ENCODE measurements at places on chromosomes 4 and X. TPM values are rescaled to one million over a fixed set of nuclear protein-coding genes. Genes with fewer than 3 reads are reported as not detected.

MAEA gene
- 69.0 TPM for total RNA-seq

OTC gene
- not detected for total RNA-seq

SPIN2A gene
- 1.00 TPM for total RNA-seq

KIT gene
- total RNA-seq: 0.79 TPM

RPGR gene
- total RNA-seq: 5.9 TPM

GLUD2 gene
- total RNA-seq: 0.32 TPM

GRCh38 chr4:25925486-25926201 lies 11.6 kb downstream of the SMIM20 start:
- H3K4me3 ChIP-seq: no peak overlapping the region
- no peaks in the 10 kb centered on the region for H3K27me3 ChIP-seq
- peaks cover 1% of the 10 kb centered on the region for H3K36me3 ChIP-seq

DNA sequence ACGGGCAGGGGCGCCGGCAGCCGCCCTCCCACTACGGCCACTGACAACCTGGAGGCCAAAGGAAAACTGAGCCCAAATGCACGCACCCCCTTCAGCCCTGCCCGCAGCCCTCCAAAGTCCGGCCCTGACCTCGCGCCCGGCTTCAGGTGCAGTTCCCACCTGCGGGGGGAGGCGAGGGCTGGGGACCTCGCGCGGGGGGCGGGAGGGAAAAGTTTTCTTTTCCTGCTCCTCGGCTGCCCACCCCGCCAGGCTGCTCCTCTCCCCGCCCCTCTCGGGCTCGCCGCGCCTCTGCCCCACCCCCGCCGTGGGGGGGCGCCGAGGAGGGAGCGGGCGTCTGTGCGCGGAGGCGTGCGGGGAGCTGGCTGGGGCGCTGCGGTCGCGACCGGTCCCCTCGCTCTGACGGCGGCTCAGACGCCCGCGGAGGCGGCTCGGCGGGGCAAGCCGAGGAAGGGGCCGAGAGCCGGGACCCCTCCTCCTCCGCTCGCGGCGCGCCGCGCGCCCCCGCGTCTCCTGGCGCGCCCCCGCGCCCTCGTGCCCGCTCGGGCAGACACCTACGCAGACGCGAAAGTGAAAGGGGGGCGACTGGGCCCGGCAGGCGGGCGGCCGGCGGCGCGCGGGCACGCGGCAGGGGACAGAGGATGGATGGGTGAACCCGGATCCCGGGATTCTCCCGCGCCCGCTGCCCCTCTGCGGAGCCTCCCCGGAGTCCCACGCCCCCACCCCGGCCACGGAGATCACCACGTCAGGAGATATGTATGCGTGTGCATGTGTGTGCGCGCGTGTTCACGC lies 3.1 kb upstream of the NR3C2 start:
- peaks cover 23% of the 10 kb centered on the region for H3K4me1 ChIP-seq
- peaks cover 44% of the 10 kb centered on the region for H3K27me3 ChIP-seq
- no peak overlapping the region for H3K27ac ChIP-seq
- peak overlapping the region; percentile 72 for H3K4me3 ChIP-seq
- DNase-seq: peak; percentile 52
- H3K36me3 ChIP-seq: no peaks in the 10 kb centered on the region

- no peaks in the 10 kb centered on the region for H3K27me3 ChIP-seq
- H3K4me1 ChIP-seq: peaks cover 17% of the 10 kb centered on the region
- DNase-seq: no peak
- H3K36me3 ChIP-seq: peaks cover 51% of the 10 kb centered on the region
- no peak overlapping the region for H3K27ac ChIP-seq
Observed at GRCh38 chr4:26388671-26389070, 67.9 kb downstream of the RBPJ start.

- H3K27ac ChIP-seq: no peak overlapping the region
- no peaks in the 10 kb centered on the region for H3K27me3 ChIP-seq
- no peak overlapping the region for H3K4me3 ChIP-seq
- H3K36me3 ChIP-seq: no peaks in the 10 kb centered on the region
- no peaks in the 10 kb centered on the region for H3K4me1 ChIP-seq
Observed at GRCh38 chrX:116272322-116272721, 101.8 kb downstream of the AGTR2 start.

DNA sequence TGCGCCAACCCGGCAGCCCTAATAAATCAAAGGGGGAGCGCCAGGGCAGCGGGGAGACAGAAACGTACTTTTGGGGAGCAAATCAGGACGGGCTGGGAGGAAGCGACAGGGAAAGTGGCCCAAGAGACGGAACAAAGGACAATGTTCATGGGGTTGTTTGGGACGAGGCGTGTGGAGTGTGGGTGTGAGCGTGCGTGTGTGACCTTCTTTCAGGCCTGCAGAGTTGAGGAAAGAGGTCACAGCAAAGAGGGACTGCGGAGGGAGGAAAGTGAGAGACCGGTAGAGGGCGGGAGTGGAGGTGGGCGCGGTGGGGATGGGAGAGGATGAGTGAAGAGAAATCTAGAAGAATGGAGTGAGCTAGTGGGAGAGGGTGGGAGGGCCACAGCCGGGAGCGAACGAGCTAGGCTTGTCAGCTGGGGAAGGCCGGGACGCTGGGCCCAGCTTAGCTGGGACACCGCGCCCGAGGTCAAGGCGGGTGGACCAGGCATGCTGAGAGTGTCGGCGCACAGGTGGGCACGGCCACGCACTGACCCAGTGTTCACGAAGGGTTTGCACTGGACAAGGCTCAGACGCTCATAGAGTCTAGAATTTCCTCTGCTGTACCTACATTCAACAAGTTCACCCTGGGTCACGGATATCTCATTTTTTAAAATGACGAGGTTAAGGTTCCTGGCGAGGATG lies 14.7 kb upstream of the PITX2 start:
- peak overlapping the region; percentile 10 for H3K27ac ChIP-seq
- H3K27me3 ChIP-seq: peaks cover 83% of the 10 kb centered on the region

DNA sequence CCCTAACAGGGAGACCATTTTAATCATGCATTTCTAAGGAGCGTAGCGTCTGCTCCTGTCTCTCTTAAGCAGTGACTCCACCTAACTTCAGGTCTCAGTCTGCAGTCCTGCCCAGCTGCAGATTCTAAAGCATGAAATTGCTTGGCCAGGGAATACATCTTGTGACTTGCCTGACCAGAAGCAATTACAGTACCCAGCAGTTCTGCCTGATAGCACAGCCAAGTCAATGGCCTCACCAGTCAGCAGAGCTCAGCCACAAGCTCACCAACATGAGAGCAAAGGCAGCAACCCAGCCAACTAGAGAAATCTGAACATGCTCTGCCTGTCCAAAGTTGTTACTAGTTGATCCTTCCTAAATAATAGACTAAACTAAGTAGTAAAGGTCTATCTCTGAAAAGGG lies 2011.9 kb upstream of the PCDH10 start:
- no peaks in the 10 kb centered on the region for H3K36me3 ChIP-seq
- no peak for DNase-seq
- no peak overlapping the region for H3K4me3 ChIP-seq
- no peaks in the 10 kb centered on the region for H3K4me1 ChIP-seq
- no peak overlapping the region for H3K27ac ChIP-seq

DNA sequence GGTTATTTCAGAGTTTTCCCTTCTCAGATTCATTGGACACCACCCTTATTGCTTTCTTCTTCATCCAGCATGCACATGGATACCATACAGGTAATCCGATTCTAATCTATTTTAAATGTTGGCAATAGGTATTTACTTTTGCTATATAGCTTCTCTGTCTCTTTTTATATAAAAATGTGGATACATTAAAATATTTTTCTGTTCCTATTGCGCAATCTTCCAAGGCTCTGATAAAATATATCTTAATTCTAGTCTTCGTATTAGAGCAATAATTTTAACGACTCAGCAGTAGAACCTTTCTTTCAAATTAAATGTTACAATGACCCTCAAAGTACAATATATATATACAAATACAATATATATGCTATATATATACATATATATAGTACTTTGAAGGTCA lies 239.8 kb downstream of the DCAF12L2 start:
- no peaks in the 10 kb centered on the region for H3K36me3 ChIP-seq
- H3K4me1 ChIP-seq: no peaks in the 10 kb centered on the region
- no peak overlapping the region for H3K4me3 ChIP-seq
- DNase-seq: no peak
- no peaks in the 10 kb centered on the region for H3K27me3 ChIP-seq

DNA sequence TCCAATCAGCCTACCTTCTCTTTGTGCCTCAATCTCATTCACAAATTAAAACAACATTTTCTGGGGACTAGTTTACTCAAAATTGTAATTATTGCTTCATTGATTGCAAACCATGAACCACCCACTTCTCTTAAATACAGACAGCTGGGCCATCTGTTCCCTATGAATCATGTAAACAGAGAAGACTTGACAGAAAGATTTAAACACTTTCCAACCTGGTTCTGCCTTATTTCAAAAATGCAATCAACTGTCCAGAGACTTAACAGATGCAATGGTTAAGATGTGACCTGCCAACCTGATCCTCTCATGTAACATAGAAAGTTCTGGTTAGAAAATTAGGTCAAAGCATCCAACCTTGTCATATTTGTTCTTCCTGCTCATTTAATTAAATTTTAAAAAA lies 20.8 kb upstream of the SERTM2 start:
- no peak overlapping the region for H3K4me3 ChIP-seq
- no peak overlapping the region for H3K27ac ChIP-seq
- no peaks in the 10 kb centered on the region for H3K4me1 ChIP-seq
- no peaks in the 10 kb centered on the region for H3K36me3 ChIP-seq

GRCh38 chr4:146645921-146646320 lies 7.2 kb downstream of the POU4F2 start:
- peaks cover 76% of the 10 kb centered on the region for H3K27me3 ChIP-seq
- no peak overlapping the region for H3K4me3 ChIP-seq
- no peaks in the 10 kb centered on the region for H3K4me1 ChIP-seq
- peaks cover 3% of the 10 kb centered on the region for H3K36me3 ChIP-seq

GRCh38 chrX:154029439-154029838 lies 9.7 kb upstream of the IRAK1 start:
- no peak overlapping the region for H3K27ac ChIP-seq
- H3K4me3 ChIP-seq: no peak overlapping the region
- H3K36me3 ChIP-seq: peaks cover 12% of the 10 kb centered on the region
- peaks cover 9% of the 10 kb centered on the region for H3K4me1 ChIP-seq
- no peak for DNase-seq

DNA sequence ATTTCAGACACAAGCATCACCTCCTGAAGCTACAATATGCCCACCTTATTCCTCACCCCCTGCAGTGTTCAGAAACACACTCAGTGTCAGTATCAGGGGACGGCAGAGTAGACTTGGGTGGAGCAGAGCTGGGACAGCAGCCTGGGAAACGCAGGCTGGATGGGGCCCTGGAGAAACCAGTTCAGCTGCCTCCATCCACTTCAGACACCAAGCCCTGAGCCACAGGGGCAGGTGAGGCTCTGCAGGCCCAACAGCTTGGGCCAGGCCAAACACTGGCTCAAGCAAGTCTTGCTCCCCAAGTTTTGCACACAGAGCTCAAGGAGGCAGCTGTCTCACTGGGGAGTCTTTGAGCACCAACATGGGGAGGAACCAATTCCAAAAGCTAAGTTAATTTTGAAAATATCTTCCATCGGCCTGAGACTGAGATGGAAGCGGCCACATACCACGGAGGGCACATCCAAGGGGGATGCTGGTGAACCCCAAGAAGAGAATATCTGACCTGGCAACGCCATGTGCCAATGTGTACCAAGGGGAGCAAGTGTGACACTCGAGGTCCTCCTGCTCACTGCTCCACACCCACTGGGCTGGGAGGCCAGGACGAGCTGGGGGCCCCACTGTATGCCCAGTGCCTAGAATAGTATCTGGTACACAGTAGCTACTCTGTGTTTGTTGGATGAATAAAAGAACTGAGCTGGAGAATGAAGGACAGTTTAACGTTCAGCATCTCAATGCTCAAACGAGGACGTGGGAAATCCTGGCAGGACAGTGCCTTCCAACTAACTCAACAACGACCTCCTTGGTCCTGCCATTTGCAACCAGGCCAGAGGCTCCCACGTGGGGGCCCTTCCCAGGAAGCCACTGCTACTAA lies 45.6 kb downstream of the PPP2R2C start:
- no peak overlapping the region for H3K4me3 ChIP-seq
- H3K27me3 ChIP-seq: no peaks in the 10 kb centered on the region
- H3K4me1 ChIP-seq: peaks cover 2% of the 10 kb centered on the region
- no peak overlapping the region for H3K27ac ChIP-seq
- H3K36me3 ChIP-seq: no peaks in the 10 kb centered on the region

- no peak overlapping the region for H3K4me3 ChIP-seq
- H3K27me3 ChIP-seq: no peaks in the 10 kb centered on the region
- no peak overlapping the region for H3K27ac ChIP-seq
- peaks cover 36% of the 10 kb centered on the region for H3K36me3 ChIP-seq
- no peak for DNase-seq
Observed at GRCh38 chrX:45822124-45822523, 621.4 kb upstream of the DIPK2B start.

- no peaks in the 10 kb centered on the region for H3K27me3 ChIP-seq
- H3K36me3 ChIP-seq: no peaks in the 10 kb centered on the region
- no peak overlapping the region for H3K4me3 ChIP-seq
Observed at GRCh38 chr4:182478475-182478874, 235.3 kb downstream of the TENM3 start.

DNA sequence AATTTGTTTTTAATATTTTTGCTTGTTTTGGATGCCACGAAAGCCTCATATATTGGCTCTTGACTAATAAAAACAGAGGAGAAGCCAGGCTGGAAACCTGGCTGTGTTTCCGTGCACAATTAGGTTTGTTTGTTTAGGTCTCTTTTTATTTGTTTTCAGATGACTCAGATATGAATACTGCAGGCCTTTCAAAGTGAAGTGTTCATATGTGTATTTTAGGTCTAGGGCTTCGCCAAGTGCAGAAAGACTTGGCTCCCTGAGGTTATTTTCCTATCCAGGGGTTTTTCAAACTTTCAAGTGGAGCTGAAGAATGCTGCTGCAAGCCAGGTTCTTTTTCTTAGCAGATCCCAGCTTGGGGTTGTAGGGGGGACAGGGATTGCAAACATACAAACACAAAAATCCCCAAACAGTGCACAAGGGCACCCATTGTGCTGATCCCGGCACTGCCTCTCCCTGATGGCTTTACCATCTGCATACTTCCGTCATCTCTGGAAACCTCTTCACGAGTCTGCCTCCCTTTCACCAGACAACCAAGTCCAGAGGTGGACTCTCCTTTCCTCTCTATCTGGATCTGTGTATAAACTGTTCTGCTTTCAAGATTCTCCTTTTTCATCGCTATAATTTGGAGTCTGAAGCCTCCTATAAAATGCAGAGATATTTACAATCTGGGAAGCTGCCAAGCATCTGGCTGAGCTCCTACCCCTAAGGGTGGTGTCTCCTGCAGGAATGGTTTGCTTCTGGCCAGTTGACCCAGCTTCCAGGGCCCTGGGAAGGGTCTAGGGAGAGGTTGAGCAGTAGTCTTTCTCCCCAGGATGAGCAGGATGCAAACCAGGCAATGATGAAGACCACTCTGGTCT lies 108.6 kb downstream of the SMIM20 start:
- no peak overlapping the region for H3K4me3 ChIP-seq
- peaks cover 13% of the 10 kb centered on the region for H3K27me3 ChIP-seq
- DNase-seq: no peak
- no peak overlapping the region for H3K27ac ChIP-seq
- H3K4me1 ChIP-seq: no peaks in the 10 kb centered on the region

DNA sequence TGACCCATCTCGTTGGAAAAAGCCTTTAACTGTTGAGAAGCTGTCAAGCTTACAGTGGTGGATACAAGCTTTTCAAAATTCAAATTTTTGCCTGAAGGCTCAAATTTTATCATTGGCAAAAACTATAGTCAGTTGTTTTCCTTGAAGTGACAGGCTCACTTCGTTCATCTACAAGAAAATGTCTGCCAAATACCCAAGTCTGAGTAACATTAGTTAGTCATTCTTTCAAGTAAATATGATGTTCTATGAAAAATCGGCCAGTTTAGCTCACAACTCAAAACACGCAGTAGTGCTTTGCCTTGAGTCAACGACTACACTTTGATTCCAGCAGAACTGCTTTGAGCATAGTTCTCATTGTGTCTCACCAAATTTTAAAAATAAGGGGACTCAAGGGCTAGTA lies 170.3 kb upstream of the MAMLD1 start:
- H3K27ac ChIP-seq: no peak overlapping the region
- no peaks in the 10 kb centered on the region for H3K27me3 ChIP-seq
- DNase-seq: no peak
- H3K4me3 ChIP-seq: no peak overlapping the region
- H3K4me1 ChIP-seq: no peaks in the 10 kb centered on the region
